Small intestine (tissue), 16 donors: ENCODE measurements at places on chromosomes 6 and 20.

DNA sequence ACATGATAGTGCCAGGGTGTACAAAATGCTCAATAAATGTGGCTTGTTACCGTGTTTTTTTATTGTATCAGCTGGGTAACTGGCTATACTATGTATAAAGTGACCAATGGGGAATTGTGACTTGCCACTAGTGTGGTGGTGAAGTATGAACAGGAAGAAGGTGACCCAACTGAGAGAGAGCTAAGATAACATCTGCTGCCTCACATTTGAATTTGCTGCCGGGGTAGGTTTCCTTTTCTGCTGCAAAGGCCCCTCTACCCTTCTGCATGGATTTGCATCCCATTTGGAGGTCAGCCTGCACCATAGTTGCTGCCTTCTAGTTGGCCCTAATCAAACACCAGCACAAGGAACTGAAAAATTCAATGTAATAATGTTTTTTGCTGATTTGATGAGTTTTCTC lies 24.1 kb downstream of the IL17A start:
- DNase-seq, result no peak
- H3K27ac ChIP-seq, result no peak overlapping the region
- H3K36me3 ChIP-seq, result no peaks in the 10 kb centered on the region
- no peaks in the 10 kb centered on the region for H3K4me1 ChIP-seq

DNA sequence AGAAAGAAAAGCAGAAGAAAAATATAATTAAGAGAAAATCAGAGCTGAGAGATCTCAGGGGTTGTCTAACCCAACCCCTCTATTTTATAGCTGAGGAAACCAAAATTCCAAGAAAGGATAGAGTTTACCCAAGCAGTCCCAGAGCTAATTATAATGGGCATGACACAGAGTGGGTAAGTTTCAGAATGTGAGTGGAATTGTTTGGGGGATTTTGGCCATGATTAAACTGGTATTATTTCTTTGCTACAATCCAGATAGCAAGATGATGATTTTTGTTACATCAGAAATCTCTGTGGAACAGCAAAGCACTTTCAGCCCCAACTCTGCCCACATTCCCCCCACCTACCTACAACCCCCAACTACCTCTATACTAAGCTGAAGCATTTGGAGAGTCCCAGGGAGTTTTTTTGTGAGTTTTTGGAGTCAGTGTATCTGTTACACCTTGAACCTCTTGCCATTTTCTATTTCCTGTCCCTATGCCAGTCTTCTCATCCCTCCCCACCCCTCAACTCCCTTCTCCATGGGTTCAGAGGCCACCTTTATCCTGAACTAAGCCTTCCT lies 24.7 kb downstream of the POFUT1 start:
- peak overlapping the region; percentile 51 for H3K27ac ChIP-seq
- DNase-seq, result peak; percentile 1
- H3K27me3 ChIP-seq, result no peaks in the 10 kb centered on the region
- H3K36me3 ChIP-seq, result no peaks in the 10 kb centered on the region

DNA sequence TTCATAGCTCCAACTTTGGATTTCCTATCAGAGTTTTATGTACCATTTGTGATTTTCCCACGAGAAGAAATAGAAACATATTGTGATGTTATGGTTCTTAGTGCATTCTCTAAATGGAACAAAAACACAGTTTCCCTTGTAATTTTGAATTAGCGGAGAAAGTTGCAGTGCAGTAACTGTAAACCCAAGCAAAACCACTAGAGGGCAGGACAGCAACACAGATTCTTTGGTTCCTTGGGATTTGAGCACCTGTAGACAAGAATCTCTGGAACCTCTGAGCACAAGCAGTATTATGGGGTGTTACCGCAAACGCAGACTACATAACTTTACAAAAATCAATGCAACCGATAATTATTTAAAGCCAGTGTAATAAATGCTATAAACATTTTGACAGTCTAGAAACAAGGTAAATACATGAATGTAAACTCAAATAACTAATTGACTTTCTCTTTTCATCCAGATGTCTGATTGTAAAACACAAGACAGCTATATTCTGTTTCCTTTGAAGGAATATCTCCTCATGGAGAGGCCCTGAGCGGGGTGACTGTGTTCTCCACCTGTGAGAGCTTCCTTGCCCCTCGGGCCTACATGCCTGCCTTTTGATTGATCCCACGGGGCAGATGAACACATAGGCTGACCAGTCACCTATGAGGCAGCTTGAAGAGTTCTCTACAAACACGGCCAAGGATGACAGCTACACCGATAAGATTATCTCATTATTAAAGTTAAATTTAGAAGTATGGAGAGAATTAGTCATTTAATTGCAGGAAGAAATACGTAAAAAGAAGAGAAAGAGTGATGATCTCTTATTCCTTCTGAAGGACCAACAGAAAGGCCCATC lies 67.5 kb upstream of the COL21A1 start:
- no peaks in the 10 kb centered on the region for H3K27me3 ChIP-seq
- H3K4me3 ChIP-seq, result no peak overlapping the region
- H3K27ac ChIP-seq, result no peak overlapping the region
- no peaks in the 10 kb centered on the region for H3K4me1 ChIP-seq

- no peak overlapping the region for H3K27ac ChIP-seq
- no peak overlapping the region for H3K4me3 ChIP-seq
- no peak for DNase-seq
- no peaks in the 10 kb centered on the region for H3K4me1 ChIP-seq
Measured at GRCh38 chr6:21235162-21235561, 358.4 kb upstream of the SOX4 start.

DNA sequence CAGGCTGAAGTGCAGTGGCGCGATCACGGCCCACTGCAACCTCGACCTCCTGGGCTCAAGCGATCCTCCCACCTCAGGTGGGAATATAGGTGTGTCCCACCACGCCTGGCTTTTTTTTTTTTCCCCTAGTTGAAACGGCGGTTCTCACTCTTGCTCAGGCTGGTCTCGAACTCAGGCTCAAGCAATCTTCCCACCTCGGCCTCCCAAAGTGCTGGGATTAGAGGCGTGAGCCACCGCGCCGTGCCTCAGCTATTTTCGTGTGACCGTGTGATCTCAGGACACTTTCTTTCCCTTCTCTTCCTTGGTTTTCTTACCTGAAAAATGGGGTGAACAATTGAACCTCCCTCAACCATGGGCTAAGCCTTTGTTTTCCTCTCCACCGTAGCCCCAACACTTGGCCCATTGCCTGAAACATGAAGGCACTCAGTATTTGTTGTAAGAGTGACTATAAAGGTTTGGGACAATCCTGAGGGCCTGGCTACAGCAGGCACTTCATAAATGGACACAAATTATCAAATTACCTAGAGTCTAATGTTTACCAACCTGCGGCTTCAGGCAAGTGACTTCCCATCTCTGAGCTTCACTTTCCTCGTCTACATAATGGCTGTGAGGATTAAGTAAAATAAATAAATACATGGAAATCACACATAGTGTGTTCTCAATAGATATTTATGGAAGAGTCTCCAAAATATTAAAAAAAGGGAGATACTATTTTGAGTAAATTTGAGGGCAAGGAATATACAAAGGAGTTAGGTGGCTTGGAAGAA lies 31.4 kb upstream of the ID1 start:
- peak overlapping the region; percentile 45 for H3K4me3 ChIP-seq
- H3K27ac ChIP-seq, result peak overlapping the region; percentile 92
- H3K4me1 ChIP-seq, result no peaks in the 10 kb centered on the region

GRCh38 chr20:13644010-13644409 lies 5.3 kb upstream of the TASP1 start:
- no peak overlapping the region for H3K4me3 ChIP-seq
- no peaks in the 10 kb centered on the region for H3K27me3 ChIP-seq
- H3K27ac ChIP-seq, result no peak overlapping the region
- no peaks in the 10 kb centered on the region for H3K36me3 ChIP-seq
- DNase-seq, result no peak

DNA sequence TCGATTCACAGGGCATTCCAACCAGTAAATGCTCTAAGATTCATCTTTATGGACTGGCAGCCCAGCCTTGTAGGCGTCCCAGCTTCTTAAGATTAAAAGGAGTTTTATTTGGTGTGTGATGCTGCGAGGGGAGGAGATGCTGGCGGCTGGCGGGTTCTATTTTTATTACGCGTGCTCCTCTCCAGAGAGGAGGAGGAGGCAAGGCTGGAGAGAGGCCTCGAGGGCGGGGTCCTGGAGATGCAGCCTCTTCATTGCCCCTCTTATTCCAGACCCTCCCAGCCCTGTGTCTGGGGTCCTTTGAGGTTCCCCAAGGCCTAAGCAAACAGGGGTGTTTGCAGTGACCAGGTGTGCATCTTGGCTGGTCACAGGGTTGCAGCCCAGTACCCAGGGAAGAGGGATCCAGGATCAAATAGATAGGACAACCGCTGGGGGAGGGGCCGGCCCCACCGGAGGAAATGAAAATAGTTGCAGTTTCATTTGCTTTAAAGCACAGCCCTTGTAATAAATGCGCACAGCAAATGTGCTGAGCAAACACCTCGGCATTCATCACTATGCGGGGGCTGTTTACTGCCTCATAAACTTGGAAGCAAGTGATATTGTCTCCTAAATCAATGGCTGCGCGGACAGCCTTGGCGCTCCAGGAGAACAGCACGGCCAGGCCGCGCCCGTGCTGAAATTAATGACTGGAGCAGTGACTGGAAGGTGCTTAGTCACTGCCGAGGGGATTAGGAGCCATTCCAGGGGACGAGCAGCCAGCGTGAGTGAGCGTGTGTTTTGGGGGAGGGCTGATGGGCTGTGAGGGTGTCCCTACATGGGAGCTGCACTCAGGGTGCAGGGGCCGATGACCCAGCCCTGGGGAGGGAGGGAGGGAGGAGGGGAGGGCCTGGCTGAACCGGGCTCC lies 83.0 kb downstream of the TMEM242 start:
- H3K27me3 ChIP-seq, result peaks cover 28% of the 10 kb centered on the region
- H3K4me1 ChIP-seq, result peaks cover 2% of the 10 kb centered on the region
- DNase-seq, result peak; percentile 55
- peak overlapping the region; percentile 82 for H3K27ac ChIP-seq
- H3K36me3 ChIP-seq, result no peaks in the 10 kb centered on the region

DNA sequence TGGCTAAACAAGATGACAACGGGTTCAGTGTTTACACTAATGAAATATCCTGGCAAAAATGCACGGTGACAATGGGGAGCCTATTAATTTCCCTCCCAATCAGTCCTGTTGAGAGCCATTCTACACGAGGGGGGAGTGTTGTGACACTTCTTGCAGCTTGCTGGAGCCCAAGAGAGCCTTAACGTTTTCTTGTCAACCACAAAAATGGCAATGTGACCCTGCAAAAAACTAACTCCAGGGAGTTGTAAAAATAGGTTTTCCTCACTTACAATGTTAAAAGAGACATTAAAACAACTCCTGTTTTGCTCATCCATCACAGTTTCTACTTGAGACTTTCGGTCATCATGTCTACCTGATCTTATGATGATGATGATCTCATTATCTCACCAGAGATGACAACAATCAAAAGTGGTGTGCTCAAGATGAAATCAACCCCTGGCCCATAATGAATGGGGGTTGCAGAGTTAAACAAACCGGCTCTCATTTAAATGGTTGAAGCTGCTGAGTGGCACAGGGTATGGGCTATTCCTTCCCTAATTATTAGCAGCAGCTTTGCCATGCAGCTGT lies 57.9 kb downstream of the GJA10 start:
- no peak overlapping the region for H3K27ac ChIP-seq
- DNase-seq, result no peak
- no peak overlapping the region for H3K4me3 ChIP-seq
- H3K36me3 ChIP-seq, result peaks cover 8% of the 10 kb centered on the region
- no peaks in the 10 kb centered on the region for H3K4me1 ChIP-seq

- no peak overlapping the region for H3K4me3 ChIP-seq
- DNase-seq, result no peak
- no peaks in the 10 kb centered on the region for H3K4me1 ChIP-seq
- no peaks in the 10 kb centered on the region for H3K36me3 ChIP-seq
- H3K27ac ChIP-seq, result no peak overlapping the region
Measured at GRCh38 chr6:157975456-157975855, 6.2 kb upstream of the SYNJ2 start.

DNA sequence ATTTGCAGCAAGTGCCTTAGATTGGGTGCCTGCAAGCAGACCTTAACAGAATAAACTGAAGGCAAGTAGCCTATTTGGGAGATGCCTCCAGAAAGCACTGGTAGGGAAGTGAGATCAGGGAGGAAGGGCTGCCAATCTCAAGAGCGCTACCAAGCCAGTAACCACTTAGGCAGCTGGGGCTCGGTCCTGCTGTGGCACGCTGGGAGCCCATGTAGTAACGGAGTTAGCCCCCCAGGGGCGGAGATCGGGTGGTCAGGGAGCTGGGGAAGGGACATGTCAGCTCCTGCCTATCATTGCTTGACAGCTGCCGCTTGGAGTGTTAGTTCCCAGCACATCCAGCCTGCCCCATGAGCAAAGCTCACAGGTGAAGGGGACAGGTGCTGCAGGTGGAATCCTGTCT lies 127.0 kb downstream of the CEBPB start:
- H3K27ac ChIP-seq, result no peak overlapping the region
- no peak overlapping the region for H3K4me3 ChIP-seq
- peak; percentile 40 for DNase-seq
- no peaks in the 10 kb centered on the region for H3K27me3 ChIP-seq

DNA sequence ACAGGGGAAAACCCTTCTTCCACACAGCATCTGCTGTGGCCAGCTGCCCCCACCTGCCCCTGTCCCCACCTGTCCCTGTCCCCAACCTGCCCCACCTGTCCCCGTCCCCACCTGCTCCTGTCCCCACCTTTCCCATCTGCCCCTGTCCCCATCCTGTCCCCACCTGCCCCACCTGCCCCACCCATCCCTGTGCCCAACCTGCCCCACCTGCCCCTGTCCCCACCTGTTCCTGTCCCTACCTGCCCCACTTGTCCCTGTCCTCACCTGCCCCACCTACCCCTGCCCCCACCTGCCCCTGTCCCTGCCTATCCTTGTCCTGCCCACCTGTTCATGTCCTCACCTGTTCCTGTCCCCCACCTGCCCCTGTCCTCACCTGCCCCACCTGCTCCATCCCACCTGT lies 6.4 kb upstream of the MYT1 start:
- H3K36me3 ChIP-seq, result no peaks in the 10 kb centered on the region
- H3K27ac ChIP-seq, result no peak overlapping the region
- peaks cover 40% of the 10 kb centered on the region for H3K27me3 ChIP-seq
- no peaks in the 10 kb centered on the region for H3K4me1 ChIP-seq
- no peak for DNase-seq

DNA sequence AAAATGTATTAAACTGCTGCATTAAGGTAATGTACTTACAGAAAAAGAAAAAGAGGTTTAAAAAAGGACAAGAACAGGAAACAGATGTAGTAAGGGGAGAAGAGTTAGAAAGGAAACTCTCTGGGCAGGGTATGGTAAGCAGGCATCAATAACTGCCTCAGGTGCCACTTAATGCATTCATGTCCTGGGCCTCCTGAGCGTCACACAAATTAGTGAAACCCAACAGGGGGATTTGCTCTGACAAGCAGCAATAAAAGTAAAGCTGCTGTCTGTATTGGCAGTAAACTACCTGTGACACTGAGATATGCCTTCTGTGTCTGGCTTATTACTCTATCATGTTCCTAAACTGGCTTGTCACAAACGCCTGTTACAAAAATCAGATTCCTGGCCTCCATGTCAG lies 1.5 kb upstream of the EFHC1 start:
- H3K4me3 ChIP-seq, result no peak overlapping the region
- no peak overlapping the region for H3K27ac ChIP-seq
- no peak for DNase-seq
- H3K27me3 ChIP-seq, result no peaks in the 10 kb centered on the region

DNA sequence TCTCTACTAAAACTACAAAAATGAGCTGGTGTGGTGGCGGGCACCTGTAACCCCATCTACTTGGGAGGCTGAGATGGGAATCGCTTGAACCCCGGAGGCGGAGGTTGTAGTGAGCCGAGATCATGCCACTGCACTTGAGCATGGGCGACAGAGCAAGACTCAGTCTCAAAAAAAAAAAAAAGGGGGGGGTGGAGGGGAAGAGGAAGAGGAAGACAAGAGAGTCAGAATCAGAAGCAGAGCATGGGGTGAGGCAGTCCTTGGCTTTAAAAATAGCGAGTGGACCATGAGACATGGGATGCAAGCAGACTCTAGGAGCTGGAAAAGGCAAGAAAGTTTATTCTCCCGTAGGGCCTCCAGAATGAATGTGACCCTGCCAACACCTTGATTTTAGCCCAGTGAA lies 3.9 kb upstream of the SLC9A8 start:
- H3K4me3 ChIP-seq, result no peak overlapping the region
- H3K27ac ChIP-seq, result no peak overlapping the region
- DNase-seq, result no peak
